ENCODE measurements at places on chromosomes 3 and 15.

GRCh38 chr3:114442246-114442645 lies 148.4 kb downstream of the TIGIT start:
- DNase-seq = peak; percentile 25

- no peak for DNase-seq
Observed at GRCh38 chr3:190516416-190516815, 2.5 kb downstream of the IL1RAP start.

GRCh38 chr3:112611752-112612515 lies 29.0 kb downstream of the CCDC80 start:
- DNase-seq = peak; percentile 31

DNA sequence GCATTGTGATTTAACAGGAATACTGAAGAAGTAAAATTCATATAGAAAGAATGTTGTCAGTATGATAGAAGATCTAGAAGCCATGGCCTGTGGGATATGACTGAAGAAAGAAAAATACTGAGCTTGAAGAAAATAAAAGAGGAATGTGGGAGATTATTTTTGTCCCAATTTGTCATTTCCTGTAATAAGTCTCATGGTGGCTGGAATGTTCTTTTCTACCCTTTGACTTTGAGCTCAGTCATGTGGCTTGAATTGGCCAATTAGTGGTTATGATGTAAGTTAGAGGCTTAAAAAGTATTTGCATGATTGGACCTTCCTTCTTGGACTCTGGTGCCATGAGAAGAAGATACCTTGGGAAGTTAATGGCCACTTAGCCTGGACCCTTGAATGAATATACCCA lies 14.1 kb downstream of the APH1B start:
- no peak for DNase-seq

- peak; percentile 58 for DNase-seq
Observed at GRCh38 chr3:194951931-194952582, 266.4 kb downstream of the FAM43A start.

GRCh38 chr3:10286596-10287295 lies 6.0 kb downstream of the GHRL start:
- no peak for DNase-seq

GRCh38 chr3:184470551-184470950 lies 90.7 kb downstream of the CHRD start:
- no peak for DNase-seq

DNA sequence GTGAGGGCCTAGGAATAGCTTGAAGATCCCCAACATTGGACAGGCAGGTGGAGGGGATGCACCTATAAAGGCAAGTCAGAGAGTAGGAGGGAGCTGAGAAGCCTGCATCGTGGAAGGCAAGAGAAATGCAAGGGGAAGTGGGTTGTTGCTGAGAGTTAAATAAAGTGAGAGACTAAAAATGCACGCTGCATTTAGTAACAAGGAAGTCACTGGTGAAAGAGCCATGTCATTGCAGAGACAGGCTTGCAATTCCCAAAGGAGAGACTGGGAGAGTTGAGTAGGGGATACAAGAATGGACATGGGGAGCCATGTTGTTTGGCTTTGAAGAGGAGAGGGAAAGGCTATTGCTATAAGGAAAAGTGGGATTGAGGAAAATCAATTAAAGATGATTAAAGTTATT lies 77.0 kb upstream of the HEG1 start:
- DNase-seq = no peak

DNA sequence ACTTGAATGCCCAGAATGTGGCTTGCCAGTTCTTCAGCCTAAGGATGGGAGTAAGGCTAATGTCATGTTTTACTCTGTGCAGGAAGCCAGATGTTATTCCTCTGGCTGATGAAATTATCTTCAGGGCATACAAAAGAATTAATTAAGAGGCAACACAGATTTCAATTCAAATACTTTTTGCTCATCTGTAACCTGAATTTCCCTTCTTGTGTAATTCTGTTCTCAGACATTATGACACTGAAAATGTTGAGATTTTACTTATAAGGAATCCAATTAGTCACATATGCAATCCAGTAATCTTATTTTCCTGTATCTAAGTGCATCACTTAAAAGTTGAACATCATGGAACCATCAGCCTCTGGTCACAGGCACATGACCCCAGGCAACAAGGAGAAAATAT lies 136.5 kb downstream of the CPNE4 start:
- DNase-seq = no peak

DNA sequence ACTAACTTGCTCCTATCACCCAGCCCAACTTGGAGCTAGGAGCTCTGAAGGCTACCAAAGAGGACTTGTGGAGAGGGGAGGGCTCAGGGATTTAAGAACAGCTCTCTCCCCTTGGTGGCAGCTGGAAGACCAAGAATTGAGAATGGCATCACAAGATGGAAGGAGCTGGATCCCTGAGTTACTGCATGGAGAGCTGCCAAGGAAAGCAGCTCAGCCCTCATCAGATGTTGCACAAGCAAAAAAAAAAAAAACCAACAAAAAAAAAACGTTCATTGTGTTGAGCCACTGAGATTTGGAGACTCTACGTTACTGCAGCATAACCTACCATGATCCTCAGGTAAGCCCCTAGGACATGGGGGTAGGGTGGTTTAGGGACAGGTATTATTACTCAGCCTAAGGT lies 41.0 kb downstream of the ITGB5 start:
- DNase-seq = no peak

DNA sequence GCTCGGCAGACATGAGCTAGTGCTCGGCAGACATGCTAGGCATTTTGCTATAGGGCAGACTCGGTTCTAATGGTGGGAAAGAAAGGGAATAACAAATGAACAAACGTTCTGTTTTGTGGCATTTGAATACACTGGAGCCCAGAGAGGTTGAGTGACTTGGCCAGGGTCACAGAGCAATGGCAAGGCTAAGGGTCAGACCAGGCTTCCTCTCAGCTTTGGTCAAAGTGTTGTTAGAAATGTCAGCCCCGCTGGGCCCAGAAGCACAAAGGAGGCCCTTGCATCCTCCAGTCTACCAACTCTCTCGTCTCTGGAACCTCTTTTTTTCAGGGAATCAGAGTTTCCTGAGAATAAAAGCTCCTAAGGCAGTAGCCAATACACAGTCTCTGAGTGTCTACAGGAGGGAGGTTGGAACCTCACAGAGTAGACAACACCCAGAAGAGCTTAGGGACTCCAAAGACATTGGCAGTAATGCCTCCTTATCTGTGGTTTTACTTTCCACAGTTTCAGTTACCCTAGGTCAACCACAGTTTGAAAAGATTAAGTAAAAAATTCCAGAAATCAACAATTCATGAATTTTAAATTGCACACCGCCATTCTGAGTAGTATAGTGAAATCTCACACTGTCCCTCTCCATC lies 47.3 kb downstream of the SSUH2 start:
- DNase-seq = no peak

DNA sequence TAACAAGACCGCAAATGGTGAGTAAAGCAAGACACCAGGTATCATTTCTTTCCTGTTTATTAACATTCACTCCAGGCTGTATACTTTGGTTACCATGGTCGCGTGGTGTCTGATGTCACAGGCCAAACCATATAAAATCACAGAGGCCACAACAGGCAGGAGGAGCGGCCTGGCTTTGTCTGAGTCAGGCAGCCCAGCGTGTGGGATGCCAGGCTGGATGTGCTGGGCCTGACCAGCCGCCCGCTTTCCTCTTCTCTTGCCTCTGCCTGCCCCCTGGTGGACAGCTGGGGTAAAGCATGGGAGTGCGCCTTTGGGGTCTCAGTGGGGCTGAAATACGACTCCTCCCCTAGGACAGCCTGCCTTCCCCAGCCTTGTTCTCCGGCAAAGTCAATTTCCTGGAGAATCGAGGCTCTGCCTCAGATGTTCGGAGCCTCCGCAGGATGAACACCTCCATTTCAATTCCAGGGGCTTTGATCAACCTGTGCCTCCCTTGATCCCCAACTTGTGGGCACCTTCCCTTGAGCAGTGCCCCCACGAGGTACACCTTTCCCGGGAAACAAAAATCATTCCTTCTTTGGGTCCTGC lies 78.2 kb downstream of the CCNL1 start:
- peak; percentile 92 for DNase-seq

DNA sequence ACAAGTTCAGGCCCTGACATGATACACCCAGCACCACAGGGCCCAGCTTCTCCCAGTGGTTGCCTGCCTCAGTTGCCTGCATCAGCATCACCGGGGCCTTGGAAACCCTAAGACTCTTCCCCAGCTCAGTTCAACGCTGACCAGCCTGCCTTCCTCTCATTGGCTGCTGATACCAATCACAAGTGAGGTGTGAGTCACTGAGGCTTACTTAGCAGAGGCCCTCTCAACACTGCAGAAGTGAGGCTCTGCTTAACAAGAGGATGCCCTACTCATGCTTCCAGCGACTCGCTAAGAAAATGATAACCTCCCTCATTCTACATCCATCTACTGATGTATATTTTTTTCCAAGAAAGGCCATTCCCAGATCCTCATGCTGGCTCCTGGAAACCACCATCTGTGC lies 151.9 kb downstream of the ADAMTS17 start:
- no peak for DNase-seq

DNA sequence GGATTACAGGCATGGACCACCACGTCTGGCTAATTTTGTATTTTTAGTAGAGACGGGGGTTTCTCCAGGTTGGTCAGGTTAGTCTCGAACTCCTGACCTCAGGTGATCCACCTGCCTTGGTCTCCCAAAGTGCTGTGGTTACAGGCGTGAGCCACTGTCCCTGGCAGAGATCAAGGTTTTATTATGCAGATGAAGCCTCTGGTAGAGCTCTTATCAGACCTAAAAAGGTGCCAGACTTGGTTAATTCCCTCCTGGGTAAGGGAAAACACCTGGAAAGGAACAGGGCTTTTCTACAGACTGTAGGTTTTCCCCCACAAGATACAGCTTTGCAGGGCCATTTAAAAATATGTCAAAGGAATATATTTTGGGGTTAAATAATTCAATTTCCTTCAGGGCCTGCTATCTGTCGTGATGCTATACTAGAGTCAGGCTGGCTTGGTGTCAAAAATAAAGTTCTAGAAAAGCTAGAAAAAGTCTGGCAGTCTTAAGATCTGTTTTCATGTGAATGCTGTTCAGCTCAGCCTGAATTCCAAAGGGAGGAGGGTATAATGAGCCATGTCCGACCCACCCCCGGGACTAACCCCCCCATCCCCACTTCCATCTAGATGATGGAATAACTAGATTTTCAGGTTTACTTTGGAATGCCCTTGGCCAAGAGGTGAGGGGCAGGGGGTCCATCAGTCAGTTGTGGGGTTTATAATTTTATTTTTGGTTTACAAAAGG lies 1.9 kb upstream of the BLOC1S6 start:
- no peak for DNase-seq

GRCh38 chr3:131555456-131555855 lies 52.7 kb upstream of the MRPL3 start:
- DNase-seq = no peak

DNA sequence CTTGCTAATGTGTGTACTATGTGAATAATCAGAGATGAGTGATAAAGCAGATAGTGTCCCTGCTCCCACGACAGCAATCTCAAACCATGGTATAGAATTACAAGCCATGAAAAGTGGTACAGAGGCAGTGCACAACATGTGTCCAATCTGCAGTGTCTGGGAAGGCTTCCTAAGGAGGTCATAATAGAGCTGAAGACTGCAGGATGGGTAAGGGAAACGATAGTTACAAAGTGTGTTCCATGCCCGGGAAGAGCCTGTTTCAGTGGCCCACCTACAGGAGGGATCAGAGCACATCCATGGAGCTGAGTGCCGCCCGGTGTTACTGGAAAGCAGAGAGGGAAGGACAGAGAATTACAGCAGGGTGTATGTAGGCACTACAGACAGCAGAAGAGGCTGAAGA lies 48.9 kb downstream of the PAK2 start:
- DNase-seq = no peak

DNA sequence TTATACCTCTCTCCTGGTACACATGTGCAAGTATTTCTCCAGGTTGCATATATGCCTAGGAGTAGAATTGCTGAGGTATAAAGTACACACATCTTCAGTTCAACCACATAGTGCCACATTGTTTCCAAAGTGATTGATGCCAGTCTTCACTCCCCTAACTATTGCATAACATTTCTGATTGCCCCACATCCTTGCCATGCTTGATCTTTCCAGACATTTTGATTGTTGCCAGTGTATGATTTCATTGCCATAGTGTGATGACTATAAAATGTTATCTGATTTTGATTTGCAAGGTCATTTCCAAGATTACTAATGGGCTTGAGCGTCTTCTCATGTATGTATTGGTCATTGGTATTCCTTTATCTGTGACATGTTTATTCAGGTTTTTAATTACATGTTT lies 61.1 kb upstream of the MLF1 start:
- no peak for DNase-seq

DNA sequence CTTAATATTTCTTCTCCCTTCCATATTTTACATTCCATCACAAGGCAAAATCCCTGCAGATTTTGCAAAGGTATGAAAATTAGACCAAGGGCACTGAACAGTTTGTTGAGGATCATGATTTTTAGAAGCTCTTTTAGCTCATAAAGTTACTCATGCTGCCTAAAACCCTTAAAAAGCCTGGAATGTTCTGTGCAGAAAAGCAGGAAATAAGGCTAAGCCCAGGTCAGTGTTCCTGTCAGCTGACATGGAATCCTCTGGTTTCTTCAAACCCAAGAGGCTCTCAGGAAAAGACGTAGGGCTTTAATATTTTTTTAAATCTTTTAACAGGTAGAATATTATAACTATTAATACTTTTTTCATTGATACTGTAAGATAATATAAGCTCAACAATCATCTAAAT lies 8.2 kb downstream of the CBLB start:
- no peak for DNase-seq

DNA sequence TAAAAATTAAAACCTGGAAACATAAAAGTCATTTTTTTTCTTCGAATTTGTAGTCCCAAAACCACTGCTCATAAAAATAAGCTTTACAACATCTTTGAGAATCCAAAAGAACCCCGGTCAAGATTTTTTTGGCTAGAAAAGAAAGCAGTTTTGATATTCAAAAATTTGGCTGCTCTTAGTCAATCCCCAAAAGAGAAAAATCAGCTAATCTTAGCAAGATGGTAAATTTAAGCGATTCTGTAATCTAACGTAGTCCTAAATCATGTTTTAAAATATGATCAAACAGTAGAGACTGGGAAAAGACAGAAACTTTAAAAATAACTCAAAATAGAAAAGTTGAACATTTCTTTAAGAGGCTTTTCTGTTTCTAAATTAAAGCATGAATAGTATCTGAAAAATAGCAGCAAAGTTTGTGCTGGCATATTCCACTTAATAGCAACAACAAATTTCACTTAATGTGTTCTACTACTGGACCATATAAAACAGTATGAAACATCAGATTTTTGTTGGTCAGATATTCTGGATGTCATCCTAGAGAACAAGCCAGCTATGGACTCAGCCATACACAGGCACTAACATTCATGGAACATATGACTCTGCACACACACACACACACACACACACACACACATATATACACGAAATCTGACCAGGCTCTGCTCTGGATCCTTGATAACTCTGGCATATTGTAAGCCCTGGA lies 19.1 kb upstream of the NR2F2 start:
- DNase-seq = peak; percentile 38

- no peak for DNase-seq
Observed at GRCh38 chr3:160921020-160921635, 165.1 kb downstream of the PPM1L start.

DNA sequence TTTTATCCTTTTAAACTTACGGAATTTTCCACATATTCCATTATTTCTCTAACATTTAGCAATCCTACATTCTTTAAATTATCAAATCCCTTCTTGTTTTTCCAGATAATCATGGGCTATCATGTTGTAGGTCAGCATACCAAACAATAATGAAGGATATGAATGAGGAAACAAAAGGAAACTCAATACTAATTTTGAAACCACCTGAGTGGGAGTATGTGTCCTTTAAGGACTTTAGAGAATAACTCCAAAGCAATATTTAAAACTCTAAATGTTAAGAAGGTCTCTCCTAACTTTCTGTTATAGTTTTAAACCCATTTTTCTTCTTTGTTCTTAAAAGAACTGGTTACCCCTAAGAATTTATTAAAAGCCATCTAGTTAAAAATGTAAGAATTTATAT lies 43.0 kb downstream of the TP53BP1 start:
- no peak for DNase-seq

Data from right hindlimb (tissue), 1 donor.